ENCODE measurements at places on chromosomes 4 and X. TPM values are rescaled to one million over a fixed set of nuclear protein-coding genes. Genes with fewer than 3 reads are reported as not detected.
A peak's percentile ranks its signal among the peaks of the same experiment; 100 is the strongest.

SLC38A5 gene
- 3.7 TPM for polyA plus RNA-seq

BCLAF3 gene
- 4.3 TPM for polyA plus RNA-seq

GPR143 gene
- 0.70 TPM for polyA plus RNA-seq

PITX2 gene
- 0.45 TPM for polyA plus RNA-seq

UGT2B10 gene
- 0.07 TPM for polyA plus RNA-seq

DNA sequence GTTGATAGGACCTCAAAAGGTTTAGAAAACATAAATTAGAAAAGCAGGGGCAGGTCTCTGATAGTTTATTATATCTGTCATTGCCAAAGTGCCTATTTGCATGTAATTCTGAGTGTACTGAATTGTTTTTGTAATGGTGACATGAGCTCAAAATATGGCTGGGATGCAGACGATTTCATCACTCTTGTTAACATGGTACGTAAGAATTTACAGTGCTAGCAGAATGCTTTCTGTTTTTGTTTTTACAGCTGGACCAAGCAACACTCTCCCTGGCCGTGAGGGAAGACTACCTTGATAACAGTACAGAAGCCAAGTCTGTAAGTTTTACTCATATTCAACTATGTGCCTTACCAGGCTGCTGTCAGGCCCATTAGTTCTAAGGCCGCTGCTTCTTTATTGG lies 58.1 kb downstream of the PHEX start:
- no peaks in the 10 kb centered on the region for H3K36me3 ChIP-seq
- DNase-seq: no peak
- no peaks in the 10 kb centered on the region for H3K27me3 ChIP-seq
- no peak overlapping the region for H3K4me3 ChIP-seq

DNA sequence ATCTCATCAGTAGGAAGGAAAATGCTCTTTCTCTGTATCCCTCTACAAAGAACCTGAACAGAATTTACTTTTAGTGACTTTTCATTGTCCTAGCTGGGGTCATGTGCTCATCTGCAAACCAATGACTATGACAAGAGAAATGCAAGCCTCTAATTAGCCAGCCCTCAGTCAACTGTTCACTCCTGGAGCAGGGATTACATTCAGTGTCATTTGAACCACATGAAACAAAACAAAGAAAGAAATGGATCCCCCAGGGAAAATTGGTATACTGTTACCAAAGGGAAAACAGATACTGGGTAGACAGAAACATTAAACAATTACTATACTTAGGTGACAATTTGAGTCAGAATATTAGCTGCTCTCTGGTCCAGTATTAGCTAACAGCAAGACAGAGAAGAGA lies 173.6 kb downstream of the RCHY1 start:
- peaks cover 8% of the 10 kb centered on the region for H3K4me1 ChIP-seq
- no peaks in the 10 kb centered on the region for H3K36me3 ChIP-seq

DNA sequence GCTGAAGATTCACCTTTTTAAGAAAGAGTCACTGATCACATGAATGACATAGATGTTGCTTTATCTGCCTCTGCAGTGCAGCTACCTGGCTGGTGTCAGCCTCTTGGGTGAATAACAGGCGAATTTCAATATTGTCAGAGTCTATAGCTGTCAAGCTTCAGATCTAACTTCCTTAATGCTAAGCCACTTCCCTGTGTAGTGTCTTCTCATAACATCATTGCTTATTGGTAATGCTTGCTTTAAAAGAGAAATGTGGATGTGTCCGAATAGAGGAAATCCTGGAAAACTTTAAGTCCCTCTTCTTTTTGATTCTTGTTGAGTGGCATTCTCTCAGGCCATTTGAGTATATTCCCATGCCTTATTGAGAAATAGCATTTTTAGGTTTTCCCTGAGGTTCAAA lies 7.3 kb upstream of the IGFBP7 start:
- no peak for DNase-seq
- H3K27ac ChIP-seq: peak overlapping the region; percentile 86
- H3K36me3 ChIP-seq: no peaks in the 10 kb centered on the region
- no peak overlapping the region for H3K4me3 ChIP-seq
- no peaks in the 10 kb centered on the region for H3K27me3 ChIP-seq

GRCh38 chr4:183261953-183262775 lies 57.9 kb downstream of the CLDN22 start:
- no peak overlapping the region for H3K4me3 ChIP-seq
- H3K36me3 ChIP-seq: peaks cover 10% of the 10 kb centered on the region
- H3K27me3 ChIP-seq: no peaks in the 10 kb centered on the region
- H3K27ac ChIP-seq: peak overlapping the region; percentile 67

DNA sequence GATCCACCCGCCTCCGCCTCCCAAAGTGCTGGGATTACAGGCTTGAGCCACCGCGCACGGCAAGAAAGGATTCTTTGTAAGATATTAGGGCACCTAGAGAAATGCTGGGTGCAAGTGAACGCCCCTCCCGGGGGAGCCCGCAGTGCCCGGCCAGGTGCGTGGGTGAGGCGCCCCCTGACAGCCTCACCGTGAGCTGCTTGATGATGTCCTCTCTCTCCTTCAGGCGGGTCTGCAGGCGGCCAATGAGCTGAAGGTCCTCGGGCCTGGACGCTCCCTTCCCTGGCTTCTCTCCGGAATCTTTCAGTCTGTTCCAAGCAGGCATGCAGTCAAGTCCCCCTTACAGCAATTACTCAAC lies 21.9 kb downstream of the MED28 start:
- peaks cover 46% of the 10 kb centered on the region for H3K36me3 ChIP-seq
- no peak for DNase-seq
- no peaks in the 10 kb centered on the region for H3K4me1 ChIP-seq
- H3K4me3 ChIP-seq: no peak overlapping the region
- H3K27ac ChIP-seq: no peak overlapping the region
- H3K27me3 ChIP-seq: no peaks in the 10 kb centered on the region

DNA sequence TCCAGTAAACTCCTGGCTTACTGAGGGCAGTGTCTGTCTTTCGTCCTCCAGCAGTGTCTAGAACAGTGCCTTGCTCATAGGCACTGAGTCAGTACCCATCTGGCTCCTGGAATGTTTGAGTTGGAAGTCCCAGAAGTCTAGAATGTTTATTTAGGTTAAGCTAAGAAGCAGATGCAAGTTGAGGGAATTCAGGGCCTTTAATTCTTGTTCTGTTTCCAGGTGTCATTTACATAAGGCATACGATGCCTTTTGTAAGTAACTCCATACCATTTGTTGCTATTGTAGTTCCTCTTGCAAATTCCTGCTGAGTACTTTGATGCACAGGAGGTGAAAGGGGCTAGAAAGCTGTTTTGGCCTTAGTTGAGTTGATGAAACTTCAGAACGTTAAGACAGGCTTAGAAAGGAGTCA lies 22.2 kb downstream of the ARHGAP10 start:
- H3K4me1 ChIP-seq: peaks cover 62% of the 10 kb centered on the region
- H3K27ac ChIP-seq: peak overlapping the region; percentile 79
- H3K4me3 ChIP-seq: no peak overlapping the region
- no peaks in the 10 kb centered on the region for H3K27me3 ChIP-seq
- H3K36me3 ChIP-seq: peaks cover 4% of the 10 kb centered on the region

GRCh38 chr4:143232277-143232676 lies 47.6 kb downstream of the USP38 start:
- no peaks in the 10 kb centered on the region for H3K36me3 ChIP-seq
- no peak for DNase-seq
- H3K27ac ChIP-seq: no peak overlapping the region
- H3K4me1 ChIP-seq: no peaks in the 10 kb centered on the region
- H3K4me3 ChIP-seq: no peak overlapping the region

DNA sequence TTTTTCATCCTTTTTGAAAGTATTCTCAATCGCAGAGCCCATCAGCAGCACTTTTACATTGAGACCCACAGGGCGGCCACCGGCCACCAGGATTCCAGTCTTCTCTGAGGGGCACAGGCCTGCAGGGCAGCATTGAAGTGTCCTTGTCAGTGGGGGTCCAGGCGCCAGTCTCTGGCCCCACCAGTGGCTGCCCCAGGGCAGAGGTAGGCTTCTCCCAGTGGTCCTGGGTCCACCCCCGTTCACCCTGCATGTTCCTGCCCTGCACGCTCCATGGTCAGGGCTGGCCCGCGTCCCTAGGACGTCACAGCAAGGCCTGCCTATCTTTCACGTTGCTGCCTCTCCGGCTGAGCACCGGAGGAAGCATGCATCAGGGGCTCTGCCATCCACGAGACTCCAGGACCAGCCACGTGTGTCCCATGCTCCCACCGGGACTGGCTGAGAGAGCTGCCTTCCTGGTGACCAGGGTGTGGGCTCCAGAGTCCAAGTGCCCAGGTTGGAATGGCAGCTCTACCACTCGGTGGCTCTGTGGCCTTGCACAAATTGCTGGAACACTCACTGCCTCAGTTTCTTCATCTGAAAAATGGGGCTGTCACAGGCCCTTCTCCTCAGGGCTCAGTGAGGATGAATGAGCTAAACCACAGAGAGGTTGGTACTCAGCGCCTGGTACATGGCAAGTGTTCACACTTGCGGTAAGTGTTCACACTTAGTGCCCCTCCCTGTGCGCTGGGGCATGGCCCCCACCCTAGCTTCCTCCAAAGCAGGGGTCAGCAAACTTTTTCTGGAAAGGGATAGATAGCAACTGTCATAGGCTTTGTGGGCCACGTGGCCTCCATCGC lies 30.7 kb upstream of the JAKMIP1 start:
- H3K27ac ChIP-seq: no peak overlapping the region
- peak; percentile 57 for DNase-seq
- no peaks in the 10 kb centered on the region for H3K4me1 ChIP-seq
- H3K4me3 ChIP-seq: no peak overlapping the region
- H3K36me3 ChIP-seq: no peaks in the 10 kb centered on the region
